ENCODE measurements at places on chromosomes 16 and 17.

DNA sequence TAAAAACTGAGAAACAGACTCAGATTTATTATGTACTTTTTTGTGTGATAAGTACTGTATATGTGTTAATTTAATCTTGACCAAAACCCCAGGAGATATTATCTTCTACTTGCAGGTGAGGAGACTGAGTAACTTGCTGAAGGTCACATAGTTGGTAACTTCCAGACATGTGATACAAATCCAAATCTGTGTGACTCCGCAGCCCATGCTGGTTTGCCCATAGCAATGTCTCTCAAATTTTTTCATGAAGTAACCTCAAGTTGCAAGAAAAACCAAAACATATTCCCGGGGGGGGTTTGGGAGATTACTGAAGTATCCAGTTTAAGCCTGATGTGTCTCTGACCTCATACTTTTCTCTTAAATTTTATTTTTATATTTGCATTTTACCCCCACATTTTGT is 3.3 kb downstream of the TEX14 start:
- DNase-seq, result no peak

DNA sequence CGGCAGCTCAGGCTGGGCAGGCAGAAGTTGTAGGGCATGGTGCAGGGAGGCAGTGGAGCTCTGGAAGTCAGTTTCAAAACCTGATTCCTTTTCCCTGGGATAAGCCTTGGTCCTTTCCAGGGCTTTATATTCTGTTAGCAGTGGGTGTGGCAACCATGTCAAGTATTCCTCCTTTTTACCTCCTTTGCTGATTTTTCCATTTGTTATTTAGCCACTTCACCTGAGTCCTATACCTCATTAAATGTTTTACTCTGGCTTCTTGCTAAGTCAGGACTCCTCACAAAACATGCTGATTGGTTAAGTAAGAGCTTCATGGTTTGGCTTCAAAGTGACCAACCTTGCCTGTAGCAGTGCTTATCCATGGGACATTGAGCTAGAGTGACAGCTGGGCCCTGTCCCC is at the start of gene KRT33B:
Gene KRT33B (minus strand): TSS at position 101 of the 400 bp plus-strand sequence. CDS start 63 bp downstream, at position 38.
- DNase-seq, result no peak

GRCh38 chr17:51149163-51149562 is 4.2 kb upstream of the NME1 start:
- DNase-seq, result no peak

DNA sequence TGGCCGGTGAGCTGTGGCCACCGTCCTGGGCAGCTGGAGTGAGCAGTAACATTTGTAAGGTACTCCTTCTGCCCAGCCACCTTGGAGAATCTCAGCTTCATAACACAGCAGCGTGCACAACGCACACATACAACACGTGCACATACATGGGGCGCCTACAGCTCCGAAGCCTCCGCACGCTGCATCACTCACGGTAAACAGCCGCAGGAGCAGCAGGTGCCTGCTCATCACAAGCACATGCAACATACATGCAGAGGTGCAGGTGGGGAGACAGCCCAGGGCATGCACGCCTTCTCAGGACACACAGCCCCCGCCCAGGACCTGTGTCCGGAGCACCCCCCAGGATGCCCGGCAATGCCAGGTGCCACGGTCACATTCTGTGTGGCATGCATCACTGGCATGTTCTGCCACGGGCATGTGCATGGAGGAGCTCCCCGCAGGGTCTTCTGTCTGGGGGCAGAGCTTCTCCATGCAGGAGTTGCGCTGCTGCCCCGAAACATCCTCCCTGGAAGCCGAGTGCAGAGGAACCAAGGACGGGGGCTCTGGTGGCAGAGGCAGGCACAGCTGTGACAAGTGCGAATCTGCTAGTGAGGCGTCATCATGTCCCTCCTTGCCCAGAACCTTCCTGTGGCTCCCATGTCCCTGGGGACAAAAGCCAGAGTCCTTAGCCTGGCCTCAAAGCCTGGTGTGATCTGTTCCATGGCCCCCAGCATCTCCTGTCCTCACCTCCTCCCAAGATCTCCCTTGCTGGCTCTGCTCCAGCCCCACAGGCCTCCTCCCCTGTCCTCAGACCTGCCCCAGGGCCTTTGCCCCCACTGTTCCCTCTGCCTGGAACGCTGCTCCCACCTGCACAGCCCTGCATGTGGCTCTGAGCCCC is 184.0 kb upstream of the GSE1 start:
- no peak for DNase-seq

DNA sequence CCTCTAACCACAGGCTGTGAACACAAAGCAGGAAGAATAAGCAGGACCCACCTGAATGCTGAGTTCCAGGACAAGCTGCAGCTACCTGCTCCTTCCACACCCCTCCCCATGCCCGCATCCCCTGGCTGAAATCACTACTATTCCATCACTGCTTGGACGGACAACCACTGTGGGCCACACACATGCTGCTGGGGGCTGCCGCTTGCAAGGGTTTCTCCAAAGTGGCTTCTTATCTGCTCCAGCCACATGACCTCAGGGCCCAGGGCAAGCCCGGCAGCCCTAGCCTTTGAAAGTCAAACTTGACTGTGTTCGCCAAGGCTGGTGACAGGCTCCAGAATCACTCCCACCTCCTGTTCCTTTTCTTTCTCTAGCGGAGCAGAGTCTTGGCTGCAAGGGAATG is 18.4 kb downstream of the FA2H start:
- no peak for DNase-seq

- DNase-seq, result no peak
These were observed 219.8 kb downstream of the STX8 start for GRCh38 chr17:9355846-9356245.

- DNase-seq, result no peak
These were observed 26.2 kb upstream of the IRF8 start for GRCh38 chr16:85872734-85873133.

DNA sequence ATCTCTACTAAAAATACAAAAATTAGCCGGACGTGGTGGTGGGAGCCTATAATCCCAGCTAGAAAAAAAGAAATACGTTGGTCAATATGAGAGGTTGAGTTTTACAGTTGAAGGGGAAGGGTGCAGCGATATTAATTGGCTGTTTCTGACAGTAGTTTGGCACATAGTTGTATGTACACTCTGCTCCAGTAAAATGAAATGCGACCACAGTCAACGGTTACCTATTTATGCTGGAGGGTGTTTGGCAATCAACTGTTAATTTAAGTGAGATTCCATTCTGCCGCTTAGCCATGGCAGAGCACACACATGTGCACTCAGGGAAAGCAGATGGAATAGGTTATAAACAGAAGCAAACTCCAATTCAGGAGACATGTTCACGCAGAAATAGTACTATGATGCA is 9.3 kb upstream of the ZNF594 start:
- no peak for DNase-seq

DNA sequence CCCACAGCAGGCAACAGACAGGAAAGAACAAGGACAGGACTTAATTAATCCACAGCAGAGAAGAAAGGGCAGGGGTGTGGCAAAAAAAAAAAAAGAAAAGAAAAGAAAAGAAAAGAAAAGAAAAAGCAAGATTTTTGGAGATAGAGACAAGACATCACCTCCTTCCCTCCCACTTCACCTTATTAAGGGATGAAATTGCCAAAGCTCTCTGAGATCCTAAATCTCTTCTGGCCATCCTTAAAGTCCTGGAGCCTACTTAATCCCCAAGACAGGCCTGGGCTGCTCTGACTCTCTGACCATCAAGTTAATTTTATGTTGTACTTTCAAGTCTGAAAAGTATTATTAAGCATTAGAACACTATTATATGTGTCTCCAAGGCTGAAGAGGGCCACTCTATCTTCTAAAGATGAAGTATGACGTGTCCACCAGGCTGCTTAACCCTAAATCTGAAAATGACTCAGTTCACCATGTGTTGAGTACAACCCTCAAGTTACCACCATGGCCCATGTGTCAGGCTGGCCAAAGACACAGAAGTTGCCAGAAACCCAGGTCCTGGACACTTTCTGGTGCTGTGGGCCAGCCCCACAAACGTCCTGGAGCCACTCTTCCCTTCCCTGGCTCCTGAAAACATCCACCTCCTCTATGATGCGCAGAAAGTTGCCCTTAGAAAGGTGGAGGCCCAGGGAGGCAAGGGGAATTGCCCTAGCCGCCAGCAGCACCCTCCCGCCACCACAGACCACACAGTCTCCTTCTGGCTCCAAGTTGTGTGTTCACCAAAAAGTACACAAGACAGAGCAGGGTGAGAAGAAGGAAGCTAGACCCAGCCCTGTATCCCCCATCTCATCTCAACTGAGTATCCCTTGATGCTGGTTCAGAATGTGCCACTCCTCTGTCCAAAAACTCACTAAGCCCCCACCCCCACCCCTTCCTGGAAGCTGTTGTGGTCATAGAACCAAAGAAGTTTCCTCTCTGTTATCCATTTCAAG is 2.7 kb downstream of the SOCS1 start:
- DNase-seq, result no peak

GRCh38 chr16:57192146-57192545 is 6.0 kb downstream of the RSPRY1 start:
- no peak for DNase-seq

DNA sequence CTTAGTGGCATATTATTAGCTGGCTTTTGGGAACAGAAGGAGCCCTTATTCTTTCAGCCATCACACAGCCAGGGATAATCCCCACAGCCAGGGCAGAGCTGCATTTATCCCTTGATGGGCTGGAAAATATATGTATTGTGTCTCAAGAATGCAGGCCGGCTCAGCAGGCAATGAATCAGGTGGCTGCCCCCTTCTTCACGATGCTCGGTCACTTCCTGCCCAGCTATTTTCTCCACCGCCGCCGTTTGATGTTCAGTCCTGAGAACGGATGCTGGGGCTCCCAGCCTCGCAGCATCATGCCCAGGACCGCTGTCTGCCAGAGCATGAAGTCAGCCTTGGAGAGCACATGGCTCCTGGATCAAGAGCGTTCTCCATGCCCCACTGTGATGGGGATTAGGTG is 4.3 kb upstream of the MYH3 start:
- DNase-seq, result no peak

Data from NCI-H187 (cell line).